ENCODE measurements at places on chromosomes 11 and 22.

DNA sequence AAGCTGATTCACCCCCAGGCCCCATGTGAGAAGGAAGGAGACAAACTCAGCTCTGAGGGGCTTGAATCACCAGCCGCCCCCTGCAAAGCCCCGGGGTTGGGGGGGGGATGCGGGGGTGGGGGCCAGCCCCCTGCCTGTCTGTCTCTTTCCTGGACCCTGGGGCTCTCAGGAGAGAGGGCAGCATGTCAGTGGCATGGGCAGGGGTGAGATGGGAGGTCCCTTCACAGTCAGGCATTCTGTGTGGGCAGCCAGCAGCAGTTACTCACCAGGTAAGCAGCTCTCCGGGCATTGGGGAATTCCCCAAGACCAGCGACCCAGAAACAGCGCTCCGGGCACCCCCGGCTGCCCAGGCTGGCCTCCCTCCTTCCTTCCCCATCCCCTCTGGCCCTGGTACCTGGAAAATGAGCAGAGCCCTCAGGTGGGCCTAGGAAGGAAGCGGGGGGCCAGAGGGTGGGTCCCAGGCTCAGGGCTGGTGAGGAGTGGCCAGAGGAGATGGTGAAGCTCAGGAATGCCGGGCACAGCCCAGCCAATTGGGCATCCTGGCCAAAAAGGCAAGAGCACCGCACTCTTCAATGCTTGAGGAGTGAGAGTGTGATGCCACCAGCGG is 4.2 kb upstream of the LIF start:
- no peak for DNase-seq

DNA sequence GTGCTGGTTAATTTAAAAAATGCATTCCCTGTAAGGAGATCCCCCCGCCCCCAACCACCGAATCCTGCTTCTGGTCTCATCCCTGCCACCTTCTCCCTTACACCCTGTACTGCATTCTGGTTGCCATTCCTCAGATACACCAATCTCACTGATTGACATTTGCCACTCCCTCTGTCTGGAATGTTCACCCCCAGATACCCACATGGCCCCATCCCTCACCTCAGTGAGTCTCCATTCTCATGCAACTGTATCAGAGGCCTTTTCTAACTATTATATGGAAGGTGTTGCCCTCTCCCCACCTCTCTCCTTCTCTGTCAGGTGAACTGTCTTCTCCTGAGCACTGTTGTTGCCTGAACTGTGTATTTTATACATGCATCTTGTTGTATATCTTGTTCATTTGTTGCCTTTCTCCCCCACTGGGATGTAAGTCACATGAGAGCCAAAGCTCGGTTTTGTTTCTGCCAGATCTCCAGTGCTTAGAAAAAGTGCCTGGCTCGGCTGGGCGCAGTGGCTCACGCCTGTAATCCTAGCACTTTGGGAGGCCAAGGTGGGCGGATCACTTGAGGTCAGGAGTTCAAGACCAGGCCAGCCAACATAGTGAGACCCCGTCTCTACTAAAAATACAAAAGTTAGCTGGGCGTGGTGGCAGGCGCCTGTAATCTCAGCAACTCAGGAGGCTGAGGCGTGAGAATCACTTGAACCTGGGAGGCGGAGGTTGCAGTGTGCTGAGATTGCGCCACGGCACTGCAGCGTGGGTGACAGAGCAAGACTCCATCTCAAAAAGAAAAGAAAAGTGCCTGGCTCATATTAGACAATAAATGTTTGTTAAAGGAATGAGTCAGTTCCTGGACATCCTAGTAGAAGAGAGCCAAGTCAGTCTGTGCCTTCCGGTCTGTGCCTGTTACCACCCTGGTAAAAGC is 61.0 kb downstream of the TNRC6B start:
- DNase-seq, result no peak

DNA sequence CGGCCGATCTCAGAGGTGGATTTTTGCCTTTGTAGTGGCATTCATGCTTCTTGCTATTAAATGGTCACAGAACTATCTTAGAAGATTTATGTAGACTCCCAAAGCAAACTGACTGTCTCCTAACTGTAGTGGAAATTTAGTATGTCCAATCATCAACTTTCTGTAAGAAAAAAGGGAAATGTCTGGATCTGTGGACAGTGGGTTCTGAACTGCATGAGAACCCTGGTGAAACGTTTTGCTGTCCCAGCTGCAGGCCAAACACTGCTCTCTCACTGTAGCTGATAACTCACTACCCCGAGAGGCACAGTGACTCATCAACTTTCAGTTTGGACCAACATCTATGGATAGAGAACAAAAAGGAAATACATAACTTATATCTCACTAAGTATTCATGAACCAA is 387.1 kb downstream of the SOX6 start:
- no peak for DNase-seq

GRCh38 chr11:40722179-40722795 is 737.2 kb downstream of the LRRC4C start:
- no peak for DNase-seq

- DNase-seq, result no peak
Measured at GRCh38 chr11:6497069-6497839, at the start of gene DNHD1. Gene DNHD1 (plus strand): TSS chr11:6497280. CDS start chr11:6498216, 936 bp downstream.

DNA sequence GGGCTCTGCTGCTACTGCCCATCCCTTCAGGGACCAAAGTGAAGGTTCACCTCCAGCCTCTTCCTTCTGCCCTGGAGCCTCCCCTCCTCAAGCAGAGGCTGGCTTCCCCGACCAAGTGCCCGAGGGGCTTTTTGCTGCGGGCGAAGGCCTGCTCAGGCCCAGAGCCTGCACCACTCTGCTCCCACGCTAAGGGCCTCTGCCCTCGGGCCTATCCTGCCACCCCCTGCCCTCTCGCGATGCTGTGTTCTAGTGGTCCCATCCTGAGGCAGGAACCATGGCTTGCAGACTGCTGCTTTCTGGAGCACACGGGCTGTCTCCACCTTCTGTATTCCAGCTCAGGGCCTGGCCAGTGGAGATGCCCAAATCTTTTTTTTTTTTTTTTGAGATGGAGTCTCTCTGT is 8.9 kb upstream of the TNFRSF13C start:
- DNase-seq, result no peak

DNA sequence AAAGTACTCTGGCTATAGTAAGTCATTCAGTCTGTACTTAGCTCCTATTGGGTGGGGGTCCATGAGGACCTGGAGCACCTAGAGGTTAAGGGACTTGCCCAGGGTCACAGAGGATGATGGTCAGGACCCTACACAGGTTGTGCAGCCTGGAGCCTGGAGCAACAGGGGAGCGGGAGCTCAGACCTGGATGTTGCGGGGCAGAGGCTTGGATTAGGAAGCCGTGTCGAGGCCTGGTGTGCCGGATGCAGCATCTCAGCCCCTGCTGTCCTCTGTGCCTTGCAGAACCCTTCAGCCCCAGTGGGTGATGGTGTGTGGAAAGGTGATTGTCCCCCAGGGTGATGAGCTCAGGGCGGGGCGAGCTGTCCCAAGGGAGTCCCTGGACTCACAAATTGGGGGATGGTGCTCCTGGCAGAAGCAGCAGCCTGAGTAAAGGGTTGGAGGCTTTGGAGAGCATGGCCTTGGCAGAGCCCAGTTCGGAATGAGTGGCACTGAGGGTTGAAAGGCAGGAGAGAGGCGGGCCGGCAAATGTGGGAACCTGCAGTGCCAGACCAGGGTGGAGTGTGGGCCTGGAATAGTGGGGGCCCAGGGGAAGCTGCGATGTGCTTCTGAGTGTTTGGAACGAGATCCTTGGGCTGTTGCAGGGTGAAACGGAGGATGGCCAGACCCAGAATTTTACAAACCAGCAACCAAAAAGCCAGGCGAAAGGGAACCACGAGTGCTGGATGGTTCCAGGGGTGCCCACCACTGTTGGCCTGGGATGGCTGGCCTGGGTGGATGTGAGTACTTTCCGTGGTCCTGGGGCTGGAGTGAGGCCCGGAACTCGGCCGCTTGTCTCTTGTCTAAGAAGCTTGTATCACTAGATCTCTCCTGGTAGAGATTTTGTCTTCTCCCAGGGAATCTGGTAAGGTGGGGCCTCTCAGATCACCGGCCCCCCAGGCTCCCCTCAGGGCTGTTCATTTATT is 2.9 kb downstream of the TPCN2 start:
- no peak for DNase-seq

DNA sequence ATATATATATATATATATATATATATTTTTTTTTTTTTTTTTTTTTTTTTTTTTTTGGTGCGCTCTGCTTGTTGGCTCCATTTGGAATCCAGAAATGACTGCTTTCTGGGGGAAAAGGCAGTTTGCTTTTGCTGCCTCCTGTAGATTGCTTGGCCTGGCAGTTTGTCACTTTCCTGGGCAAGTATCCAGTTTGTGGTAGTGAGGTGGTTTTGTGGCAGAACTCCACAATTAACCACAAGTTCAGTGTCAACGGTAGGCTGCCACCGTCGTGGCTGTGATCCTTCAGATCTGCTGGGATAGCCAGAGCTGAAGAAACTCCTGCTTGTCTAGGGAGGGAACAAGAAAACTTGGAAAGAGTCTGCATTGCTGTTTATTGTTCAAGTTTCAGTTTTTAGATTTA is 5.0 kb upstream of the PDE3B start:
- DNase-seq, result no peak

DNA sequence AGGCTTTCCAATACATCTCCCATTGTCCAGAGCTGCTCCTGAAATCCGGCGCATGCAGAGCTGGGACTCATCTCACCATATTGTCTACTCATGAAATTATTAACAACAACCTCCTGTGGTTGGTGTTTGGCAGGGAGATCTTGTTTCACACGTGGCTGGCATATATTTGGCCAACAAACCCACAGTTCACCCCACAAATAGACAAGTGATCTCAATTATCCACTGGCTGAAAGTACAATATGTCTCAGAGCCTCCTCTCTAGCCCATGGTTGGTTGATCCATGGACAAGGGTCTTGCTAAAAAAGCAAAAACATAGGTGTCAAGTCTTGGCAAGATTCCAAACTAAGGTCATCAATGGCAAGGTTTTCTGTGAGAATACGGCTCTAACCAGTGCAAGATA is 386.9 kb downstream of the ETS1 start:
- DNase-seq, result no peak

GRCh38 chr11:6995703-6996102 is 24.4 kb downstream of the ZNF214 start:
- no peak for DNase-seq

- no peak for DNase-seq
Measured at GRCh38 chr11:20933086-20933485, 263.7 kb downstream of the NELL1 start.

Measured in effector memory CD8-positive, alpha-beta T cell (primary cell).